ENCODE measurements at places on chromosomes 11 and 22.

DNA sequence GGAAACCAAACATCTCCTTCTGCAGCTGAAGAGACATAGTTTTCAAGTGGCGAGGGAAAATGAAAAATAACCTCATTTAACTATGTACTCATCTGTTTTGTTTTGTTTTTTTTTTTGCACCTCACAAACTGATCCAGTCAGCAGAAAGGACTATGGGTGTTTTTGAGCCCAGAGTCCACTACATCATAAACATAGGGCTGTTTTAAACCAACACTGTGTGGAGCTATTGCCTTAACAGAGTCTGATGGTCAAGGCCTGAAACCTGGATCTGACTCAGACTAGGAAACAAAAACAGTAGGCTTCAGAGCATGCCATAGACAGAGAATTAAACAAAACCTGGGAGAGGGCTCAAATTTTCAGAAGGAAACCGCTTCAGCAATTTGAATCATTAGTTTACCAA, 99.3 kb upstream of the FSHB start:
- no peak for DNase-seq

- DNase-seq: no peak
Measured at GRCh38 chr22:42931421-42932196, 74.5 kb upstream of the ARFGAP3 start.

DNA sequence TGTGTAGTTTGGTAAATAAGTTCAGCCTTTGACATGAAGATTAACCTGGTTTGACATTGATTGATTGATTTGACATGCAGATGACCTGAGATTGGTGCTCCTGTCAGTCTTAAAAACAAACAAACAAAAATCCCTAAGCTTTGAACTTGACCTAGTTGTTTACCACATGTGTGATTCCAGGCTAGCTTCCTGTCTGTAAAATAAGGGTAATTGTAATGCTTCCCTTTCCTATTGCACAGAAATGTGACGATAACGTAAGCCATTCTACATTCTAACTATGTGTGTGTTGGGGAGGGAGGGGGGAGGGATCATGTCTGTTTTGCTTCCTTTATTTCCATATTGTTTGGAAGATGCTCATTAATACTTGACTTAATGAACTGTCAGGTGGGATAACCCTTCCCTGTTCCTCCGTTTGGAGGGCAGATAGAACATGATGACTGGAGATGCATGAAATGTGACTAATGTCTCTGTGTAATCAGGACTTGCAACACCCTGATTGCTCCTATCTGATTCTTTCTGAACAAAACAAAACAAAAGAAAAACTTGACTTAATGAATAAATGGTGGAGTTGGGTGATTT, 106.1 kb upstream of the CLMP start:
- DNase-seq: no peak

- no peak for DNase-seq
Measured at GRCh38 chr22:45310331-45310976, 720 bp downstream of the FAM118A start.

DNA sequence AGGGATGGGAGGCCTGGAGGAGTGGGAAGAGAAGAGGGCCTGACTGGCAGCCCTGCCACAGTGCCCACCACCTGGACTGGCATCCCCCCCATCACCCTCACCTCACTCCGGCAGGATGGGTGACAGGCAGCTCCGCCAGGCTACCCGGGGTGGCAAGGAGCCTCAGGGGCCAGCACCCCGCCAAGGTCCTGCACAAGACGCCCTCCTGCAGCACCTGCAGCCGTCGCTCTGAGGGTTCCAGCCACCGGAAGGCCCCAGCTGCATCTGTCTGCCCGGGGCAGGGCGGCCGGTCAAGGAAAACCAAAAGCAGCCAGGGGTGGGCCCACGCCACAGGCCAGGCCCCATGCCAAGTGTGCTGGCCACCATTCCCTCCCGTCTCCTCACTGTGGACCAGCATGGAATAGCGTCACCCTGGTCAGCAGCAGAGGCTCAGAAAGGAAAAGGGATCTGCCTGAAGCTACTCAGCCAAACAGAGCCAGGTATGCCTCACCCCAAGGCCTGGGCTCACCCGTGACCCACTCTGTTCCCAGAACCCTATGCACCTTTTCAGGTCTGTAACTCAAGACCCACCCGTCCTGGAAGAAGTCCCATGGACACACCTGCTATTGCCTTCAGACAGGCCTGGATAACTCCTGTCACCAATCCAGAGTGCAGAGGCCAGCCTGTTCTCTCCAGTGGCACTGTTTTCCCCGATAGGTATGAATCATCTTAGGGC, 7.0 kb downstream of the RHBDD3 start:
- no peak for DNase-seq

DNA sequence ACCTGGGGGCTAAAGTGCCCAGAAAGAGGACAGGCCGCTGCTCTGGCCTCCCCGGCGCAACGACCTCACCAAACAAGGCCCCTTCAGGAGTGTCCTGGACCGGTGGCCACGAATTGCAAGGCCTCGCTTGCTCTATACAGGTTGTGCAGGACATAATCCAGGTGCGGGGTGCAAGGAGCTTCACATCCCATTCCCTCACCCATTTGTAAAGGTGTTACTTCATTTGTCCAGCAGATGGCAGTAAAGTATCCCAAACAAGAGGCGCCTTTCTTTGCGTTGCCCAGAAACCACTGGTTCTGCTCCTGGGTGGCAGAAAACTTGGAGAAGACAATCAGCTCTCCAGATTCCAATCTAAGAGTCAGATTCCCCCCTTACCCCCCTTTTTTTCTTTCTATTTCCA, 35.9 kb upstream of the PRDM11 start:
- DNase-seq: no peak

DNA sequence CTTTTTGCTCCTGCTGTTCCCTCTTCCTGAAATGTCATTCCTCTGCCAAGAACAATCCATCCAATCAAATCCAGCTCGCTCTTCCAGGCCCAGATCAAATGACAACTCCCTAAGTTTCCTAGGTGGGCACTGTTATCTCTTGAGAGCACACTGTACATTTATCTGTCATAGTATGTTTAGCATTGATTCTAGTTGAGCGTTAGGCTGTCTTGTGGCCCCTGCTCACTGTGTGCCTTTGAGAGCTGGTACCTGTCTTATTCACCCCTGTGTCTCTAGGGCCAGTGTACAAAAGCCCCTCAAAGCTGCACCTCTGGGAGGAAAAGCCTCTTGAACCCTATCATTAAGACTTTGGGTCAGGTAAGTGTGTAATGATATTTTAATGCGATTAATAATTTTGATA, 7.1 kb upstream of the LMO2 start:
- DNase-seq: no peak

- no peak for DNase-seq
Measured at GRCh38 chr22:49783036-49783746, 44.5 kb downstream of the BRD1 start.

DNA sequence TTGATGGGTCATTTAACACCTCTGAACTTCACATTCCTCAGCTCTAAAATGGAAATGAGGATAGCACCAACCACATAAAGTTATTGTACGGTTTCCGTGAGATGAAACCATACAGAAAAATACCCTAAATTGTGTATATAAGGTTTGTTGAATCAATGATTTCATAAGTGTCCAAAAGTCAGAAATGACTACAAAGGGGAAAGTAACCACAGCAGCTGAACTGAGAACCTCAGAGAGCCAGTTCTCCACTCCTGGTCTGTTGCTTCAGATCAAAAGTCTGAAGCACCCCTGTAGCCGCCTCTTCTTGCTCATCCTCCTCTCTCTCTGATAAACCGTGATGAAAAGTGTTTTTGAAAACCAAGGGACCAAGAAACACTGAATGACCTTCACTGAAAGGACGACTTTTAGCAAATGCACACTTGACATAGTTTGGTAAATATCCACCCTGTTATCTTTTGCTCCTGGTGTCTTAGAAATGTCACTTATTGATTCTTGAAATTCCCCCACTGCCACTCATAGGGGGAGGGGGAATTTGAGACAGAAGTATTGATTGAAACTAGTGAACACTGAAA, 194.5 kb downstream of the NAV2 start:
- DNase-seq: no peak

DNA sequence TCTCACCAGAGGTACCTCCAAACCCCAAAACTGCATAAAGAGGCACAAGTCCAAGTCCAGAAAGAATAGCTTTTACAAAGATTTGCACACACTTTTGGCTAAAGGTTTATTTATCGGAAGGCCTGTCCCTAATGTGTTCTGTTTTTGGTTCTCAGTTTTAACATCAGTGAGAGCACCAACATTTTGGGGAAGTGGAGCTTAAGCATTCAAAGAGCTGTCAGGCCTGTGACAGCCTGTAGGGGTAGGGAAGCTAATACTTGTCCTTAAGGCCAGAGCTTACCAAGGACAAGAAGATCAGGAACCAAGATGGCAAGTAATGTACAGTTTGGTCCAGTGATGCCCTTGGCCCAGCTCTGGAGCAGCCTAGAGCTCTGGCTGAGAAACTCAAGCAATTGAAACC, 38.9 kb upstream of the SCUBE2 start:
- no peak for DNase-seq

GRCh38 chr22:47622541-47622940, 860.1 kb downstream of the TBC1D22A start:
- no peak for DNase-seq

GRCh38 chr22:37282385-37282677, at the start of gene CYTH4:
Gene CYTH4 (plus strand): TSS chr22:37282508. CDS start chr22:37282570, 62 bp downstream.
- peak; percentile 49 for DNase-seq

GRCh38 chr11:118615976-118616371, 8.6 kb downstream of the PHLDB1 start:
- DNase-seq: no peak

DNA sequence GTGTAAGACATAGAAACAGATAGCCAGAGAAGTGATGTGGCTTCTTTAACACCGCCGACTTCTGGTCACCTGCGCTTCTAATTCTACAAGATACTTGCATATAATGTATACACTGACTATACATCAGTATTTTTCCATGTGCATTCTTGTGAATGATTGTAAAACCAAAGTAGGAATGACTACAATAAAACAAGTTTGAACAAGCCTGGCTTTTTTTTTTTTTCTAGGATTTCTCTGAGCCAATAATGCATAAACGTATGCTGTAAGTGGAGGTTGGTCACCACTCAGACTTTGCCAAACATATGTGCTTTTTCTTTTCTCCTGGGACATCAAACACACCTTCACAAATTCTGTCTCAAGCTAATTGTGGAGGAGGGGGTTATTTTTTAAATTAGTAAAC, 237.8 kb upstream of the KIRREL3 start:
- no peak for DNase-seq

DNA sequence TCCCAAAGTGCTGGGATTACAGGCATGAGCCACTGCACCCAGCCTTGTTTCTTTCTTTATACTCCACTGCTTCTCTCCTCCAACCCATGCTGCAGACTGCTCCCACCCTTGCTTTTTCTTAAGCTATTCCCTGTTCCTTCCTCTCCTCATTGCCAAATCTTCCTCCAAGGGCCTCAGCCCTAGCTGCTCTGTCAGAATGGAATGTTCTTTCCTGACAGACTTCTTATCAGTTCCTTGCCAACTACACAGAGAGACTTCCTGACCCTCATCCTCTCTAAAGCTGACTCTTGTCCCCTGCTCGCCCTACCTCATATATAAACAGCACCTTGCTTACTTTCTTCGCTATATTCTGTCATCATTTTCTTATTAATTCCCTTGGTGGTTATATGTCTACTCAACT, 16.9 kb upstream of the PIK3C2A start:
- no peak for DNase-seq

DNA sequence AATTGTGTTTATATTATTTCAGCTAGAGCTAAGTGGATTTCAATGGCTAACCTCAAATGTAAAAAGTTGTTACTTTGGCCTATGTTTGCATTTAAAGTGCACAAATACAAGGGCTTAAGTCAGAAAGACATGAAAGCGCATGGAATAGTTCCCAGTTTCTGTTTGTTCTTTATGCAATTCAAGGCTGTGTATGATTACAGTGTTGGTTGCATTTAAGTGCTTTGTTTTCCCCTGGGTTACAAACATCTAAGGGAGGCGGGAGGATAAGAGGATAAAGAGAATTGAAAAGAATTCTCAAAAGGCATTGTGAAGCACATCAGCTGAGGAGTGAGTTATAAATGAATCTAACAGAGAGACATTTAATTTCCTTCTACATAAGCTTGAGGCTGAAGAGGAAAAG, 453.4 kb downstream of the NTM start:
- DNase-seq: no peak

DNA sequence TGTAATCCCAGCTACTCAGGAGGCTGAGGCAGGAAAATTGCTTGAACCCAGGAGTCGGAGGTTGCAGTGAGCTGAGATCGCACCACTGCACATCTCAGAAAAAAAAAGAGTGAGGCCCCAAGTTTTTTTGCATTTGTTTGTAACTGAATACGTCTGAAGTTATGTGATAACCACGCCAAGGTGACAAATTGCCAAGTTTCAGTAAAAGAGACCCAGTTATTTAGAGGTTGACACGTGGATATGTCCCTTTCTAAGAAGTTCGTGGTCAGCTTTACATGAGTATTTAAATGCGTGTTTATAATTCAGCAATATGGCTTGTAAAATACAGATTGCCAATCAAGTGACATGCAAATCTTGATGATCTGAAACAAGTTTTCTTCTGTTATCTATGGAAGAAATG, 8.0 kb downstream of the PPARA start:
- no peak for DNase-seq

DNA sequence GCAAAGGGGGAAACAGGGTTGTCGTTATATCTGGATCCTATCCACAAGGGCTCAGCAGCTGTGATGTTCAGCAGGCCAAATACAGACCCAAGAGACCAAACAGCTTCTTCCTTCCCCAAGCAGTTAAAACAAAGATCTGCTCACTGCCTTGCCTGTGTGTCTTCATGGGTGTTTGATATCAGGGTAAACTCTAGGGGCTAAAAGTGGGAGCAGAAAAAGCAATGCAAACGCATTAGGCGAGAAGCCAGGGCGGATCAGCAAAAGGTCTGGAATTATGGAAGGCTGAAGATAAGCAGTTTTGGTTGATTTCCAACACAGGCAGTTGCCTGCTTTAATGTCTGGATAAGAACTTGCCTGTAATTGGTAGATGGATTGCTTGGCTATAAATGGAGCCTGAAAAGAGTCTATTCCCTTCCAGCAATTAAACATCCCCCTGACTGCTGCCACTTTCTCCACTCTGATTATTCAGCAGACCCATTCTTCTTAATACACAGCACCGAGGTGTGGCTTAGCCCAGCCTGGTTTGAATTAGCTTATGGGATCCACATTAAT, 126.3 kb downstream of the COMMD9 start:
- DNase-seq: no peak

DNA sequence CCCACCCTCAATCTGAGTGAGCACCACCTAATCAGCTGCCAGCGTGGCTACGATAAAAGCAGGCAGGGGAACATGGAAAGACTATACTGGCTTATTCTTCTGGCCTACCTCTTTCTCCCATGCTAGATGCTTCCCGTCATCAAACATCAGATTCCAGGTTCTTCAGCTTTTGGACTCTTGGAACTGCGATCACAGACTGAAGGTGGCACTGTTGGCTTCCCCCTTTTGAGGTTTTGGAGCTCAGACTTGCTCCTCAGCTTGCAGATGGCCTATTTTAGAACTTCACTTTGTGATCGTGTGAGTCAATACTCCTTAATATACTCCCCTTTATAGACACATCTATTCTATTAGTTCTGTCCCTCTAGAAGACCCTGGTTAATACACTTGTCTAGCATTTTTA, 543.7 kb upstream of the RAG2 start:
- no peak for DNase-seq

GRCh38 chr22:27512283-27512761, 289.2 kb downstream of the MN1 start:
- no peak for DNase-seq
